ENCODE measurements at places on chromosomes 2 and 18. TPM values are rescaled to one million over a fixed set of nuclear protein-coding genes. Genes with fewer than 3 reads are reported as not detected.

TRAPPC12 gene
- total RNA-seq, result 77.6 TPM

KCNE4 gene
- not detected for total RNA-seq

- DNase-seq, result no peak
Measured at GRCh38 chr2:39203382-39203781, 40.4 kb downstream of the CDKL4 start.

GRCh38 chr2:70834881-70835280 is 735 bp downstream of the CD207 start:
- DNase-seq, result no peak

GRCh38 chr18:63444580-63444979 is 22.3 kb upstream of the VPS4B start:
- peak; percentile 79 for DNase-seq

- DNase-seq, result no peak
Measured at GRCh38 chr2:204885747-204886146, 340.5 kb downstream of the PARD3B start.

GRCh38 chr2:114201781-114202180 is 240.7 kb upstream of the DPP10 start:
- DNase-seq, result no peak

DNA sequence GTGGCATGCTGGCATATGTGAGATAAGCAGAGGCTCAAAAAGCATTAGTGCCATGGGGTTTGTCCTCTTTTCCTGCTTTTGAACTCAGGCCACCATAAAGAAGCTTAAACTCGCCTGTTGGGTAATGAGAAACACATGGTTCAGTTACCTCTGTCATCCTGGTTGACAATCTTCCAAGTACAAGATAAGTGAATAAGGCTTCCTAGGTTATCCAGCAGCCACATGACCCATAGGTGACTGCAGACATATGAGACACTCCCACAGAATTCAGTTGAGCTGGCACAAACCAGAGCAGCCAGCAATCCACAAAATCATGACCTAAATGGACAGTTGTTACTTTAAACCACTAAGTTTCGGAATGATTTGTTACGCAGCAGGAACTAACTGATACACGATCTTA is 97.3 kb downstream of the TACR1 start:
- no peak for DNase-seq

DNA sequence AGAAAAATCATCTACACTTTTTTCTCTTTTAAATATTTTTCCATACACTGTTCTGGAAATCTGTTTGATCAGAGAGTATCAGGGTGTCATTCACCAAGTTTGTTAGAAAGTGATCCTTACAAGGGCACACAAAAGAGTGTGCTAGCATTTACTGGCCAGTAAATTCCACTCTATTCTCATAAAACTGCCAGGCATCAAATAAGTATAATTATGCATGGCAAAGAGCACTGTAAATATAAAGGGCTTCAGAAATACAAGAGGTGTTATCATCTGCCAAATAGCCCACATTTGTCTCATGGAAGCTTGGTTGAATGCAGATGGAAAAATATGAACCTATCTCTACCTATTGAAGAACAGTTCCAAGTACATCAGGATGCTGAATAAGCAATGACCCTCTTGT is 847.3 kb upstream of the ACVR2A start:
- DNase-seq, result no peak

RAX gene
- not detected for total RNA-seq

GRCh38 chr2:157172866-157173578 is 84.5 kb upstream of the GALNT5 start:
- DNase-seq, result no peak

DNA sequence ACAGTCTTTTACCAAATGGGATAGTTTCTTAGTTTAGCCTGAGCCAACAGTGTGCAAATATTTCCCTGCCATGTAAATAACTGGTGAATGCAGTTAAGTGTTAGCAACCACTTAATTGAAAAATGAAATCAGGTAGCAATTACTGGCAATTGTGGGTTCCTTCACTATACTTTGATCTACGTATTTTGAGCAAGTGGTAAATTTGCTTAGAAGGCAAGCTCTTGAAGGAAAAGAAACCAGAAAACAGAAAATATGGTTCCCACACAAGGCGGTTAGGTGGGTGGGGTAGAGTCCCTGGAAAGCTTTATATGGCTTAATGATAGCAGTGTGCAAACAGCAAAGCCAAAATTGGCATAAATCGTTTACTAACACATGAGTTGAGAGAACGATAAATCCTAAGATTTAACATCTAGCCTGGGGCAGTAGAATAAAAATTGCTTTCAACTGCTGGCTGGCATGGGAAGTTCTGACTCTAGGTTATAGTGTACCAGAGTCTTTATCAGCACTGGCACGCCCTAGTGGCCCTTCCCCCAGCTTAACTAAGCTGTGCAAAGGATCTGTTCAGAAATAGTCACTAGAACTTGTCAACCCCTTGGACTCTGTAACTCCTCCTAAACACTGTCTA is 17.0 kb downstream of the SLC9A2 start:
- DNase-seq, result no peak

Data from PC-9 (cell line).